Kidney glomerular epithelial cell (primary cell): ENCODE measurements at places on chromosomes 3 and 15.

DNA sequence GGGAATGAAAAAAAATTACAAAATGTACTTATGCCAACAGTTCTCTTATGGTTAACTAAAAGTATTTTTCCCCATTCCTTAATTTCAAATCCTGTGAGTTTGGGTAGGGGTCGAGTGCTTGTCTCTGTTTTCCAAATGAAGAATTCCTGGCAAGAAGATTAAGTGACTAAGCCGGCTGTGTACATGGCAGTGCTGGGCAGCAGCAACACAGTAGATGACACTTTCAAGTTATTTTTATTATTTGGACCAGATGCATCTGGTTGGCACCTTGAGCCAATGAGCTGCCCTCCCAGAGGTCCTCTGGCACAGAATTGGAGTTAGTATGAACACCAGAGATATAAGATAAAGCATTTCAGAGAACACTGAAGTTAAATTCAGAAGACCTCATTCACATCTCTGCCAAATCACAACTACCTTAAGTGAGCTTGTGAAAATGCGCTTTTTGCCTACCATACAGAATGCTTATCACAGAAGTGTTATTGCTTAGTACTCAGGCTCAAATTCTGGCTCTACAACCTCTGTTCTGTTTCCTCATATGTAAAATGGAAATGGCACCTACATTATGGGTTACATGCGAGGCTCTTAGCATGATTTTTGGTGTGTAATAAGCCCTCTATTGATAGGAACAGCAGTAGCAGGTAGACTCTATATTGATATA is 256.9 kb downstream of the UBE2E2 start:
- DNase-seq: no peak

DNA sequence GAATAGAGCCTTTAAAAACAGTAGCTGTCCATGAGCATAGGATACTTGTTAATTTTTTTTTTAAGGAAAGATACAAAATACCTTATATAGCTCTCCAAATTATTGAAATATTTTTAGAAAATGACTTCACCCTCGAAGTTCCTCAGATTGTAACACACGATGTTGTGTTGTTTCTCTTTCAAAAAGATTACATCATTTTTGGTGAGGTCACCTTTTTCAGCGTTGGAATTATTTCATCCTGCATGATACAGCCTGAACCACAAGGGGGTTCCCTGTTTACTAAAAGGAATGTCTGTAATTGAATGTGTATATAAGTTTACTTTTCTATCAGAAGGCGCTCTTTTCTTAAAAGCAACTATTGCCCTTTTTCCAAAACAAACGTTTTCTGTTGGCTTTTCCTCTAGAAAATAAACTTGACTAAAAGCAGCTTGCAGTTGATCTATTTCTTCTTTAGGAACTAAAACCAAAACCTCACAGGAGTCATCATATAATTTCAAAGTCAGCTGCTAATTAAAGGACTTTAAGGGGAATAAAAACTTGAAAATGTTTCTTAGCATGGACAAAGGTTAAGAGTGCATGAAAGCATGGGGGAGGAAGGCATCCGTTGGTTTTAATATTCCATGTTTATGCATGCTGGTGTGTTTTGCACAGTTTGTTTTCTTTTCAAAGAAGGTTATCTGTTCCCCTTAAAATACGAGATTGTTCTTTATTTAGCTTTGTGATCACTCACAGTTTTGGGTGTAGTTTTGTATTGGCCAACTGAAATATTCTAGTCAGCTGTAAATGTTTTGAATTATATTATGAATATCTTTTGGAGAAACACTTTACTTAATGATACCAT is 29.4 kb downstream of the LYSMD4 start:
- peak; percentile 85 for DNase-seq

DNA sequence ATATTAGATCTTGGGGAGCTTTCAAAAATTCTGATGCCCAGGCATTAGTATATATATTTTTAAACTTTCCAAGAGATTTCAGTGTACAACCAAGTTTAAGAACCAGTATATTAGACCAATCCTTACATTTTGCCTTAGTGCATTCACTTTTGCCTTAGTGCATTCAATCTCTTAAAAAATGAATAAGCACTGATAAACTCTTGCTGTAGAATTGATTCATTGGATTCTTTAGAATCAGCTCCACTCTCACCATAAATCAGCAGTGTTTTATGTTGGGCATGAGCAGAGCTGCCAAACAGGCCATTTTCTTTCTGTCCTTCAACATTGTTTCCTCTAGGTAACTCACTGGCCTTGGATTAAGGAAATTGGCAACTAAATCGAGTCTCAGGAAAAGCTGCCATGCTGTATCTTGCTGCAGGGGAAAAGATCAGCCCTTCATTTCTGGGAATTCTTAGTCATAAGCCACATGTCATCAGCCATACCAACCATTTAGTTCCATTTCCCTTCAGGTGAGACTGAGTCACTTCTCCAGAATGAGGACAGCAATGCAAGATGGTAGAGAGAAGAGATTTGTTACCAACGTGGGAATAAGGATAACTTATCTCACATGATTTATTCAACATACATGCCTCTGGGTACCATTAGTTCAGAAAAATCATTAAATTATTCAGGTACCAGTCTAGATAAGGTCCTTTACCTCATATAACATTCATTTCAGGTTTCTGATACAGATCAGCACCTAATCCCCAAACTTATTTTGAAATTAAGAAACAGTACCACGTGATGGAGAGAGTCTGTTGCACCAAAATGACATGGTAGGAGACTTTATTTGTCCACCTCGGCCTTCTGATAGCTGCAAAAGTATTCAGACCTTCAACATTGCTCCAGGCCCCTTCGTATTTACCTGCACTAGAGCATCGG is 192.5 kb downstream of the P3H2 start:
- DNase-seq: no peak

- DNase-seq: no peak
Observed at GRCh38 chr3:127889461-127889863, 25.6 kb upstream of the KBTBD12 start.

DNA sequence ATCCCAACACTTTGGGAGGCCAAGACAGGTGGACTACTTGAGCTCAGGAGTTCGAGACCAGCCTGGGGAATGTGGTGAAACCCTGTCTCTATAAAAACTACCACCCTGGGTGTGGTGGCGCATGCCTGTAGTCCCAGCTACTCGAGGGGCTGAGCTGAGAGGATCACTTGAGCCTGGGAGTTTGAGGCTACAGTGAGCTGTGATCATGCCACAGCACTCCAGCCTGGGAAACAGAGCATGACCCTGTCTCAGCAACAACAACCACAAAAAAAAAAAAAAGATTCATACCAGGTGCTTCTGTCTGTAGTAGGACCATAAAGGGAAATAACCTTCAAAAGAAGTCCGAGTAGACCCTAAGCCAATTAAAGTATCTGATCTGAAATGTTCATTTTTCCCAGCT is 94.5 kb downstream of the SERPINI1 start:
- DNase-seq: no peak

DNA sequence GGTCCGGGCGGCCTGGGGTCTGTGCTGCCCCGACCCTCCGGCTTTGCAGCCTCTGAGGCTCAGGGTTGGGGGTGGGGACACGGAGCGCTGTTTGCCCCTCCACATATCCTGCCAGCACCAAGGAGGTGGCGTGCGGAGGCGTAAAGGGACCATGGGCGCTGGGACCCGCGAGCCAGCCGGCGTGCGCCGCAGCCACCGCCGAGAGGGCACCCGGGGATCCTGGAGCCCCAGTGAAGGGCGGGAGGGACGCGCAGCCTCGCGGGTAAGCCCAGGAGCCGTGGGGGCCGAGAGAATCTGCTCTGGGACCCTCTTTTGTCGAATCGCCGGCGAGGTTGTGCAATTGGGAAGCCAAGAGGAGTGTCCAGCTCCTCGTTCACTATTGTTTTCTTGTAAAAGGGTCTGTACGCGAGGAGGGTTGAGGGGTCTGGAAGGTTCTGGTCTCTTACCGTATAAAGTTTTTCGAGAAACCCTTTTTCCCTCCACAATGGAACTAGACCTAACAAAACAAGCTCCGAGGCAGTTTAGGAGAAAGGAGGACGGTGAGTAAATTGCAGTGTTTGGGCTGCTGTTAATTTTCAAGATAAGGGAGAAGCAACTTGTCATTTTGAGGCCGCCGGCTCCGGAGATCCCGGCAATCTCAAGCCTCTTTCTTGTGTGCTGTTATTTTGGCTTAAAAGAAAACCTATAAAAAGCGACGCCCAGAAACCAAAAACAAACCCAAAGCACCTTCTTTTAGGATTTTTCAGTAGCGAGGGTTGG is 29.9 kb upstream of the ST3GAL6 start:
- peak; percentile 12 for DNase-seq

DNA sequence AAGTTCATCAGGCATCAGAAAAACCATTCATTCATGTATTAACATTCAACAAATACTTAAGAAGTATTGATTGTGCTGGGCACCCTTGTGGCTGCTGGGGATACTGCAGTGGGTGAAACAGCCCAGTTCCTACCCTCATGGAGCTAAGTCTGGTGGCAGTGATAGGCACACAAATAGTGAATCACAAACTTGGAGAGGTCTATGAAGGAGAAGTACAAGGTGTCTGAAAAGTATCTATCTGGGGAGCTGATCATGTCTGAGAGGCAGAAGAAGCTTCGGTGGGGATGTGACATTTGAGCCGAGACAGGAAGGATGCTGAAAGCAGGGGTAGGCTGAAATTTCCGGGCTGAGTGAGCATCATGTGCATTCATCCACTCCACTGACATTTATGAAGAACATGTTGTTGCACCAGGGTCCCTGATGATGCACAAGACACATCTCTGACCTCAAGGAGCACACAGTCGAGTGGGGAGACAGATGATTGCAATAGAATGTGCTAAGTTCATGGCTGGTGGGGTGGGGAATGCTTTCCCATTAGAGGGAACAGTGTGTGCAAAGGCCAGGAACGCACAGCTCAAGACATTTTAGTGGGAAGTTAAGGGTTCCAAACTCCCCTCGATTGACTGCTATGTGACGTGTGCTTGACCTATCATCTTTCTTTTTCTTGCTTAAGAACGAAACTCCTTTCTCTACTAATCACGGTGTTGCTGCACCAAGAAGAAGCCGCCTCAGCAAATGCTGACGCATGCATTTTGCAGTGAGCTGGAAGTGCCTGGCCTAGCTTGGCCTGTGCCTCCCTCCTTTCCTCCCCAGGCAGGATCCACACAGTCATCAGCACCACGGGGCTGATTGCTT is 309.1 kb upstream of the ICE2 start:
- peak; percentile 7 for DNase-seq

GRCh38 chr3:153284282-153284938 is 122.4 kb downstream of the RAP2B start:
- DNase-seq: peak; percentile 48

- DNase-seq: peak; percentile 59
Observed at GRCh38 chr3:144039661-144040060, 68.0 kb downstream of the DIPK2A start.

DNA sequence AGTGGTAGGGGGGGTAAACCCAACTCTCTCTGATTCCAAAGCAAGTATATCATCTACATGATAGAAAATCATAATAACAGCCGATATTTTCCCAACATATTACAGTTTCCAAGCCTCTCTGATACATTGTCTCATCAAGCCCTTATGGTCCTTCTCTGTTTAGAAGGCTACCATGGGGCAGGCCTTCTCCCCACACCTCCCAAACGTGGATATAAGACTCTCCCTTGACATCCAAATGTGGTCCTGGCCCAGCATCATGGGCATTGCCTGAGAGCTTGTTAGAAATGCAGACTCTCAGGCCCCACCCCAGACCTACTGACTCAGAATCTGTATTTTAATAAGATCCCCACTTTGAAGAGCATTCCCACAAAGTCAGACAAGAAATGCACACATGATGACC is 17.7 kb upstream of the CCR9 start:
- no peak for DNase-seq

DNA sequence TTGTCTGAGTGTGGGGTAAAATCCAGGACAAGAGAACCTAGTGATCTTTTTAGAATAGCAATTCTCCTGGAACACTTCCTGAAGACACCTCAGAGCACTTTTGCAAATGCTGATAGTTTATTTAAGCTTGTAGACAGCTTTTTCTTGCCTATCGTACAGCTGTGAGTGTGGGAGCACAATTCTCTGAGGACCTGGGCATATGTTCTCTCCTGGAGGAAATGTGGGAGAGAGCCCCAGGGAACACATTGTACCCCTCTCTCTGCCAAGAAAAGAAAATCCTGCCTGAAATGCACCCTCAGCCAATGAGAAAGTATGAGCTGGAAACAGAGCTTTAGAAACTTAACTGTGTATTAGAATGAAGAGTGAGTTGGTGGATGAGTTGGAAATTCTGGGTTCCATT is 308.3 kb upstream of the SEMA6D start:
- DNase-seq: no peak

DNA sequence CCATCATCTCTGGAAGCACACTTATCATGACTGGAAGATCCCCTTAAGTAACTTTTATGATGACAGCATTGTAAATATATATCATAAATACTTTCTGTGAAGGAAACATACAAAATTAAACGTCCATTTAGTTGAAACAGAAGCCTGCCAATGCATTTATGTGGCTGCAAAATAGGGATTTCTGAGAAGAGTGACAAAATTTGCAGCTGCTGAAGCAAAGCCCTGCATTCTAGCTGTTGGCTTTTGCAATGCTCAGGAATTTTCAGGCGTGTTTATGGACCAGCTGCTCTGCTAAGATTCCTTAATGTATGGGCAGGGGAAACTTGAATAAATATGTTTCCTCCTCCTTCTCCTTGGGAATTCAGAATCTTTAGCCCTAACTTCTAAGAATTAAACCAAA is 137.3 kb downstream of the CACNA2D3 start:
- DNase-seq: no peak
